Activated CD4-positive, alpha-beta T cell treated with anti-CD3 and anti-CD28 coated beads for 36 hours (primary cell): ENCODE measurements at places on chromosomes 6 and 20. TPM values are rescaled to one million over a fixed set of nuclear protein-coding genes. Genes with fewer than 3 reads are reported as not detected.

DNA sequence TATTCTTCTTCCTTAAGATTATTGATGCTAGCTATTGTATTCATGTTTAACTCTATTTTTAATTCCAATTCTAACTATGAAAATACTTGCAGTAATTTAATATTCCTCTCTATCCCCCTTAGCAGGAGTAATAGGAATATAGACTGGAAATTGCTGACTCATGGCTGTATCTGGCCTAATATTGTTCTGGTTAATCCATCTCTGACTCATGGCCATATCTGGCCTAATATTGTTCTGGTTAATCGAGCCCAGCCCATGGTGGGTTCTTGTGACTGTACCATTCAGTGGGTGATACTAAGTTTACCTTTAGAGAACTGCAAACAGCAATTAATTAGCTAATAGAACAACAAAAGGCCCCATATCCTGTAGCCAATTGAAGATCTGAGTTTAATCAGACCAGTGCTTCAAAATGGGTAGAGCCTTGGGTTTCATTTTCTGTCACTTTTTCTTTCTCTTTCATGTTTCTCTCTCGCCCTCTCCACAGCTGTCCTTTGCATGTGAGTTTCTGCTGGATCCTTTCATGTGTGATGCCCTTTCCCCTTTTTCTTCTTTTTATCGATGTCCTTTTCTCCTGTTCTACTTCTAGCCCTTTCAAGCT is 50.6 kb downstream of the SLC22A3 start:
- DNase-seq, result no peak

DNA sequence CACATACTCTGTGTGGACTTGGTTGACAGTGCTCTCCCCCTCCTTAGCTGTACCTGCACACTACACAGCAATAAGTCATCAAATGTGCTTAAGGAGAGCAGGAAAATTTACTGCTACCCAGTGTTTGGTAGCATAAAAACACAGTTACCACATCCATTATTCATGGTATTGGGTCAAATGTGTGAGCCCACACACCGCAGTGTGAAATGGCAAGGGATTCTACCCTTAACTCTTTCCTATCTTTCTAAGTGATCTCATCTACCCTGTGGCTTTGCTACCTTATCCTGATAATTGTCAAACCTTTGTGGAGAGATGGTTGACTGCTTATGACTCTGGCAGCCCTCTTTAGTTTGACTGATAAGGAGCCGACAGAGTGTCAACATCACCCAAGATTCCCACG is 47.6 kb downstream of the STX11 start:
- no peak for DNase-seq

DNA sequence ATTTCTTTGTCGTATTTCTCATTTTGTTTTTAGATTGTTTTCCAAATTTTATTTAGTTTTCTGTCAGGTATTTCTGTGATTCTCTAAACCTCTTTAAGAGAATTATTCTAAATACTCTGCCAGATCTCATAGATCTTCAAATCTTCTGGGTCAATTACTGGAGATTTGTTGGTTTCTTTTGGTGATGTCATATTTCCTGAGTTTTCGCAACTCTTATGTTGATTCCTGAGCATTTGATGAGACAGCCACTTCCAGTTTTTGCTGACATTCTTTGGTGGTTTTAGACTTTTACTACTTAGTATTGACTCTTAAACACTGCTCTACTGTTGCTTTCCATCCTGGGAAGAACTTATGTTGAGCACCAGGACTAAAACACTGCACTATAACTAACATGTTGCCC is 21.9 kb downstream of the ADGB start:
- DNase-seq, result no peak

- no peak for DNase-seq
These were observed 480.5 kb upstream of the NOX3 start for GRCh38 chr6:155936127-155936526.

DNA sequence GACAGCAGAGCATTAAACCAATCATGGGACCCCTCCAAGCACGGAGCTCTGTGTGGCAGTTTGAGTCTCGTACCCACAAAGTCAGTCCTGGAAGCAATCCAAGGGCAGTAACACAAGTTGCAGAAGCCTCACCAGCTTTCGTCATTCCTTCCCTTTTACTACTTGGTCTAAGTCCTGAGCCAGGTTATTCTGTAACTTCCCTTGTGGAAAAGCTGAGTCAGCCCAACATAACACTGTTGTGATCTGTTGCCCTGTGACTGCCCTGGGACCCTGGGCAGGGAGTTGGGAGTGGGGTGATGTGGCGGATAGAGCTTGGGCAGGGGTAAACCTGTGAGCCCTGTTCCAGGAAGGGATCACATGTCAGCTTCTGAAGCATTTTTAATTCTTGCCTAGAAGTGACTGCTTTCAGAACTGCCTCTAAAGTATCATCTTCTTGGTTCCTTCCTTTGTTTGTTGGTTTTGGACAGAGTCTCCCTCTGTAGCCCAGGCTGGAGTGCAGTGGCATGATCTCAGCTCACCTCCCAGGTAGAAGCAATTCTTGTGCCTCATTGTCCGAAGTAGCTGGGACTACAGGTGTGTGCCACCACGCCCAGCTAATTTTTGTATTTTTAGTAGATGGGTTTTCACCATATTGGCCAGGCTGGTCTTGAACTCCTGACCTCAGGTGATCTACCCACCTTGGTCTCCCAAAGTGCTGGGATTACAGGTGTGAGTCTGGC is 183.7 kb upstream of the JAG1 start:
- DNase-seq, result no peak

GRCh38 chr6:87075168-87075567 is 19.7 kb downstream of the CGA start:
- no peak for DNase-seq

DNA sequence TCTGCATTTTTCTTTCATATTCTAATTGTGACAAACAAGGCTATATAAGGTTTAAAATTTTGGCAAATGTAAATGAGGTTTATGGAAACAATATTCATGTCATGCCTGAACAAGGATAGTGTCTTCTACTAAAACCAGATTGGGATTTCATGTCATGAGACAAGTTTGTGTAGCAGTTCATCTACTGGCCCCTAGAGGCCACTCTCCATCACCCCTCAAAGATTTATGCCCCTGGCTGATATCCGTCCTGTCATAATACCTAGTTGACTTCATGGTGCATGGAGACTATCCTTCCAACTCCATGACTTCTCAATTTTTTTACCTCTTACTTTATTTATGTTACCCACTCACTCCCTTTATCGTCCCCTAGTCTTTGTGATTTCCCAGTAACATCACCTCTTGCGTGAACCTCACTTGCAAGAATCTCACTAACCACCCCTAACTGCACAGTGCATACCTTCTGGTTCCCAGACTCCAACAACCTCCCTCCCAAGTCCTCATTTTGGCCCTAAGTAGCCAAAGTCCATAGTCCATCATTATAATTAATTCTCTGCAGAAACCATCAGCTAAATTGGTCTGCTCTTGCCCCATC is 179.8 kb downstream of the TASP1 start:
- peak; percentile 22 for DNase-seq

DNA sequence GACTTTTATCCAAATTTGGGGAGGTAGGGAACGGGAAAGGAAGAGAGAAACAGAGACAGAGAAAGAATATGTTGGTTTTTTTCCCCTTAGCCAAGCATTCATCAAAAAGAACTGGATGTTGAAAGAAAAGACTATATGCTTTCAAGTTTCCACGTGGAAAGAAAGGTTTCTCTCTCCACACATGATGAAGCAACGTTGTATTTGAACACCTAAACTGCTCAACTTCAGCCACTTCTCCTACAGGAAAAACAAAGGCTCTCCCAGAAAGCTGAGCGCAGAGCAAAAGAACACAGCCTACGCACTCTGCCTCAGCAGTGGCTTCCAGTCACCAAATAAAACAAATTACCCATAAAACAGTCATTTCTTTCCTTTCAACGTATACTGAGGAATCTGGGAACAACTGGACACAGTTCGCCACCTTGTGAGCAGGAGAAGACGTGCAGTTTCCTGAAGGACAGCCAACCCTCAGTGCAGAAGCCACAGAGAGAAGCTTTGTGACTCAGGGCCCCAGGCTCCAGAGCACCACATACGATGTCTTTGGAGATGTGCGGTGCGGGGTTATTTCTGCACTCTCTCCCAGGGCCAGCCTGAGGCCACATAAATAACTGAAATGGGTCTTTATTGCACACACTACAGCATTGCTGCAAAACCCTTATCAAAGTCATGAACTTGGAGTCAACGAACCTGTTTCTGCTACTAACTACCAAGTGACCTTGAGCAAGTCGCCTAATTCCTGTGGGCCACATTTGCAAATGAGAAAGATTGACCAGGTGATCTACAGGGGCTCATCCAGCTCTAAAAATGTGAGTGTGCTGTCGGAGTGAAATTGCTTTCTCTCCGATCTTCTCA is 10.1 kb downstream of the IL17F start:
- peak; percentile 74 for DNase-seq

GSTA2 gene
- not detected for total RNA-seq

PPDPF gene
- total RNA-seq, result 133 TPM

- DNase-seq, result no peak
These were observed 6.4 kb downstream of the PLTP start for GRCh38 chr20:45905505-45906079.

- DNase-seq, result no peak
These were observed 2.5 kb downstream of the CLVS2 start for GRCh38 chr6:122998403-122998975.

- no peak for DNase-seq
These were observed 897 bp downstream of the CD2AP start for GRCh38 chr6:47478233-47479139.

DNA sequence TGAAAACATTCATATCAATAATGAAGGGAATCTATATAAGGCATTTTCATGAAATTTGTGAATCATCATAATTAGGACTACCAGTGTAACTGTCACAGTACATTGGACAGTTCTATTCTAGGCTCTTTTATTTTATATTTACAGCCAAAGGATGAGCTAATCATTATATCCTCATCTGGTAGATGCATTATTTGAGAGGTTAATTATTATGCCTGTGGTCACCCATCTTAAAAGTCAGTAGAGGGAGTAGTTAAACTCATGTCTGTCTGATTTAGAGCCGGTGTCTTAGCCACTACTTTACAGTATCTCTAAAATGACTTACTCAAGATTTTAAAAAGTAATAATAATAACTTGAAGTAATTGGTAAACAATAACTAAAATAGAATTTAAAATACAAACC is 899.3 kb upstream of the MAP3K7 start:
- no peak for DNase-seq

DNA sequence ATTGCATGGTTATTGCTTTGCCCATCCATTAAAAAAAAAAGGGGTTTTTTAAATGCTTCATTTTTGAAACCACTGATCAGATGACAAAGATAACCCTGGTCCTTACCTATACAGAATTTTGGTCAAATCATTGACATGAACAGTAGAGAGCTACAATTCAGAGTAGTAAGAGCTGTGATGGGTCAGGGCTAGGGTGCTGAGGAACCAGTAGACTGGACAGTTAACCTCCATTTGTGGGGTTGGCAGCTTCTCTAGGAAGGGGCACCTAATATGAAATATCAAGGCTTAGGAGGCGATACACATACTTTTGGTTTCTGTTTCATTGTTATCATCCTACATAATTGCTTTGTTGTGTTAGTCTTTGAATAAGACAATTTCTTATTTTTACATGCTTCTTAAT is 55.1 kb downstream of the ORC3 start:
- no peak for DNase-seq

FAM184A gene
- 14.5 TPM for total RNA-seq

DNA sequence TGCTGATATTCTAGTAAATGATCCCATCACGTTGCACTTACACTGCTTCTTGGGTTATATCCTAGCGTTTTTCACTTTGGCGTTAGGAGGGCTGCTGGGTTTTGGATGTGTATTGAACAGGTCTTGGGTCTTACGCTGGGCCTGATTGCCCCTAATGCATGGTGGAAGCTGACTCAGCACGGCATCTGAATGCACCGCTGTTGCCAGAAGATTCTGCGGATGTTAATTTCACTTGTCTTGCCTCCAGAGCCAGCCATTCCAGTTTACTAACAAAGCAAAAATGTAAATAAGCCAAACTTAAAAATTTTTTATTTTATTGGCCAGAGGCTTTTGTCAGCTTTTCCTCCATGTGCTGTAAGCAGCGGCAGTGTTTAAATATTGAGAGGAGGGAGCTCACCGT is 233.5 kb downstream of the TMEM242 start:
- DNase-seq, result no peak

GRCh38 chr20:24838546-24839535 is 110.2 kb upstream of the CST7 start:
- no peak for DNase-seq

GRCh38 chr20:33791540-33791939 is 19.6 kb upstream of the CHMP4B start:
- DNase-seq, result no peak

GRCh38 chr20:53937929-53938367 is 132.4 kb downstream of the BCAS1 start:
- no peak for DNase-seq

DNA sequence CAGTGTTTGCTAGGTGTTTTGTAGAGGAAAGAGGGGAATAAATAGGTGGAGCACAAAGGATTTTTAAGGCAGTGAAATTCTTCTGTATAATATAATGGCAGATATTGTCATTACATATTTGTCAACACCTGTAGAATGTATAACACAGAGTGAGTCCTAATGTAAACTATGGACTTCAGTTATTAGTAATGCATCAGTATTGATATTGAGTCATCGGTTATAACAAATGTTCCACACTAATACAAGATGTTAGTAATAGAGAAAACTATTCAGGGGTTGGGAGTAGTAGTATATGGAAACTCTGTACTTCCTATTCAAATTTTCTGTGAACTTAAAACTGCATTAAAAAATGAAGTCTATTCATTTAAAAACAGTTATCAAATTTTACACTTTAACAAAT is 299.2 kb downstream of the UBE3D start:
- DNase-seq, result no peak

- peak; percentile 26 for DNase-seq
These were observed 14.7 kb upstream of the TRIM26 start for GRCh38 chr6:30227763-30228487.

DNA sequence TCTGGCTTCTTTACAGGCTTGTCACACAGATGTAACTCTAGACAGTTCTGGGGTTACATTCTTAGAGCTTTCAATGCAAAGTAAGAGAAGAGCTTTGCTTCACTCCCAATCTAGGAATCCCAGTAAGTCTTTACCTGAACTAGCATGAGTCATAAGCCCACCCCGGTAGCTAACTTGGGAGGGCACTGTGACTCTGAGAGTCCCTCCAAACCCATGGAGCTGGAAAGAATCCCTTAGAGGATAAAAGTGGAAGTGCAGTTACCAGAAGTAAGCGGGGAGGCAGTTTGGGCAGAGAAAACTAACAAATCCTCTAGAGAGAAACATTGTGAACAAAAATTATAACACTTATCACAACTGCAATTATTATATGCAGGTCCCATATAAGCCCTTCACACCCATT is 84.0 kb upstream of the SMLR1 start:
- DNase-seq, result no peak

GRCh38 chr6:63317641-63318040 is 2.1 kb downstream of the LGSN start:
- DNase-seq, result no peak

FERMT1 gene
- total RNA-seq, result 0.27 TPM

DNA sequence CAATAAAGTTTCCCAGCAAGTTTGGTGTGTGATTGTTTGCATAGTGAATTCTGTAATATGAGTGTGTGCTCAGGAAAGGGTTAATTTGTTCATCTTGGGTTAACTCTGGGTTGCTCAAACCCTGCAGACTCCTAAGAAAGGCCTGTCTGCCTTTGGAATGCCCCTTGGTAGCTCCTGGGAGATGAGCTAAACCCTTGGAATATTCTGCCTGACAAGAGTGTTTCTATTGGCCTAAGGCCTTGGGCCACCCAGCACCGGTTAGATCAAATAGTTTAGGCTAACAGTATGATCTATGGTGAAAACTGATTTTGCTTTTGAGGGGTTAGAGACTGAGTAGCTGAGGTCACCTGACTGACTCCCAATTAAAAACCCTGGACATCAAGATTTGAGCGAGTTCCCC is 248.3 kb downstream of the GRM1 start:
- DNase-seq, result no peak

GPX5 gene
- total RNA-seq, result not detected
